ENCODE measurements at places on chromosomes 11 and 22.
A peak's percentile ranks its signal among the peaks of the same experiment; 100 is the strongest.

DNA sequence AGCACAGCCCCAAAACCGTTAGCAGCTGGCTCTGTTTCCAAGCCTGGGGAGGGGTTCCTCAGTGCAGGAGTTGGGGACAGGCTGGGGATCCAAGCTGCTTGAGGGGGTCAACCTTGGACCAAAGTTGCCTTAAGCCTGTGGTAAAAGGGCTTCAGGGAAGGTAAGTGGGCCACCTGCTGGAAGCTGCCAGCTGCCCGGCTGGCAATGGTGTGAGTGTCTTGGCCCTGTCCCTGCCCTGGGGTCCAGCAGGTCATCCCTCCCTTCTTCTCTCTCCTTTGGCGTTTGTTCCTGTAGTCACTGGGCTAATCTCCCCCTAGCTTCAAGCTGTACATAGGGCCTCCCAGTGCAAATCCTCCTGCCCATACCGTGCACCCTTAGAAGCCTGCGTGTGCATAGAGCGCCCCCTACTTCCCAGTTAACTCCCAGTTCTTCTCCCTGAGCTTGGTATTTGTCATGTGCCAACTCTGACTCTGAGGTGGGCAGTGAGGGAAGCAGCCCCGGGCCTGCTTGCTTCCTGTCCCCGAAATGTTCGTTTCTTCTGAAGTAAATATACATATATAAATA lies 4.4 kb downstream of the TMEM258 start:
- DNase-seq: no peak

GRCh38 chr11:106409222-106409621 lies 331.8 kb downstream of the AASDHPPT start:
- DNase-seq: no peak

GRCh38 chr11:91265946-91266345 lies 958.7 kb upstream of the FAT3 start:
- DNase-seq: no peak

DNA sequence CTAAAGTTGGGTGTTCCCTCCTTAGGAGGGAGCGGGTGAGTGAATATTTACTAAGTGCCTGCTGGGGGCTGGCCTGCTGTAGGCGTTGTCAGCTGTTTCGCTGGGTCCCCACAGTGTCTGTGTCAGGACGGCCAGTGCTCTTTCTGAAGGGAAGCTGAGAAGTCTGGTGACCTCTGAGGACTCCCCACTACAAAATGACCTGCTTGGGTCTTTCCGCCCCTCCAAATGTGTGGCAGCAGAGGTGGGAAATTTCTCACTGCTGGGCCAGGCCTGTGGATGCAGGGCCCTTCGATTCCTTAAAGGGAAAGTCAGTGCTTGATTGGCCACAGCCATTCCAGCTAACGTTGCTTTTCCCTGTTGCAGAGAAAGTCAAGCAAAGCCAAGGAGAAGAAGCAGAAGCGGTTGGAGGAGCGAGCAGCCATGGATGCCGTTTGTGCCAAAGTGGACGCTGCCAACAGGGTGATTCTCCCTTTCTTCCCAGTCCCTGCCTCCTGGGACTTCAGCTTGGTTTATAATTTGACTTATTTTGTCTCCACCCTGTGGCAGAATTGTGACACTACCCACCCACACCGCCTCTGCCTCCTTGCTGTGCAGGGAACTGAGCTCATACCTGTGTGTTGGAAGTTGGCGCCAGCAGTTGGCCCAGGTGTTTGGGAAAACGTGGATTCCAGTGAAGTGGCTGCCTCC lies 6.8 kb downstream of the NAA40 start:
- DNase-seq: peak; percentile 21

DNA sequence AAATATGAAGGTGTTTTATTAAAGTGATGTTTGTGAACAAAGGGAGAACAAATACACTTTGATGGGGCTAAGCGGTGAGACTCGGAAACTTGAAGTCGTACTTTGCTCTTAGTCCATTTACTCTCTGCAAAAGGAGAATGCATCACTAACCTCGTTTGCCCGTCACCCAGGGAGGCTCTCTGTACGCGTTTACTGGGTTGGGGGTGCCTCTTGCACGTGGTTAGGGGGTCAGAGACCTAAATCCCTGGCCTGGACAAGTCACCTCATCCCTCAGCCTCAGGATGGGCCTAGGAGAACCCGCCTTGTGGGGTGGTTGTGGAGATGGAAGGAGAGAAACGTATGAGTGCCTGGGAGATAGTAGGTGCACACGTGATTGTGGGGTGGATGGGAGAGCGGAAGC lies 803 bp upstream of the IFT27 start:
- DNase-seq: no peak

DNA sequence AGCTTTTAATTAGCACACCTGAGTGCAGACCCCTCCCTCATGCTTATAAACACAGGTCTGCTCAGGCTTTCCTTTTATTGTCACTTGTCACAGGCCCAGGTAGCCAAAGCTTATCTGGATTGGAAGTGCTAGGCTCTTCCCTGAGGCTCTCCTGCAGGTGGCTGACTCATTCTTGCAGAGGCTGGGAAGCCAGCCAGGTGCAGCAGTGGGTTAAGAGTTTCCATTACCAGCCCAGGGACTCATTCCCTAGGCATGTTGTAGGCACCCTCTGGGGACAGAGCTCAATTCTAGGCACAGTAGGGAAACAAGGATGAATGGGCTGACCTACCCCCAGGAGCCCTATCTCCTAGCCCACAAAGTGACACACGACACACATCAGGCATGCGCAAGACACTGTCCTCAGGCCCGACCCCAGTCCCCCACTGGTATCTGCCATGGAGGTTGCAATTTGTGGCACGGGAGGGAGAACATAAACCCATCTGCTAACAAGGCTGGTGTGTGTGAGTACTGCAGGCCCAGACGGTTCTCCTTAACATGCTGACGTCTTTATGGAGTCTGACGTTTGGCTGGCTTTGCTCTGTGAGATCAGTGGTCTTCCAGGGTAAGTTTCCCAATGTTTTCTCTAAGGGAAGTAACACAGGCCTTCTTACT lies 94.2 kb downstream of the ABTB2 start:
- no peak for DNase-seq

- no peak for DNase-seq
These were observed 12.1 kb downstream of the DUSP18 start for GRCh38 chr22:30655532-30655931.

GRCh38 chr22:17924735-17925364 lies 99.5 kb downstream of the MICAL3 start:
- no peak for DNase-seq

GRCh38 chr11:75311858-75312288 lies 39.6 kb downstream of the ARRB1 start:
- no peak for DNase-seq

GRCh38 chr11:7611411-7611810 lies 61.9 kb downstream of the CYB5R2 start:
- no peak for DNase-seq

GRCh38 chr11:7050191-7050590 lies 29.9 kb downstream of the NLRP14 start:
- DNase-seq: no peak

GRCh38 chr22:39920134-39920743 lies 19.4 kb downstream of the GRAP2 start:
- DNase-seq: peak; percentile 45

DNA sequence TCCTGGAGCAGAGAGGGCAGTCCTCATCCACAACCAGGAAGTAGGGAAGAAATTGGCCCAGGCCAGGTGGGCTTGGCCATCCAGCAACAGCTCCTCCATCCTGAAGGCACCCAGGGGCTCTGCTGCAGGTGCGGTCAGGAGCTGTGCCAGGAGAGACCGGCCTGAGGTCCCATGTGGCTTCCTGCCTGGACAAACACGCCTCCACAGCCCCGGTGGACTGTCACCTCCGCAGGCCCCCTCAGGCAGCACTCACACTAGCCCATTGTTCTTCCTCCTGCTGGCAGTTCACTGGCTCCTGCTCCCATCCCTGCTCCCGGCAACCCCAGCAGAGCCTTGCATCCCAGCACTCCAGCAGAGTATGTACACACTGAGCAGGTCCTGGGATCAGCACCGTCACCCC lies 16.0 kb upstream of the POU2AF1 start:
- no peak for DNase-seq

- DNase-seq: no peak
These were observed 33.0 kb upstream of the NUP160 start for GRCh38 chr11:47881145-47881544.

DNA sequence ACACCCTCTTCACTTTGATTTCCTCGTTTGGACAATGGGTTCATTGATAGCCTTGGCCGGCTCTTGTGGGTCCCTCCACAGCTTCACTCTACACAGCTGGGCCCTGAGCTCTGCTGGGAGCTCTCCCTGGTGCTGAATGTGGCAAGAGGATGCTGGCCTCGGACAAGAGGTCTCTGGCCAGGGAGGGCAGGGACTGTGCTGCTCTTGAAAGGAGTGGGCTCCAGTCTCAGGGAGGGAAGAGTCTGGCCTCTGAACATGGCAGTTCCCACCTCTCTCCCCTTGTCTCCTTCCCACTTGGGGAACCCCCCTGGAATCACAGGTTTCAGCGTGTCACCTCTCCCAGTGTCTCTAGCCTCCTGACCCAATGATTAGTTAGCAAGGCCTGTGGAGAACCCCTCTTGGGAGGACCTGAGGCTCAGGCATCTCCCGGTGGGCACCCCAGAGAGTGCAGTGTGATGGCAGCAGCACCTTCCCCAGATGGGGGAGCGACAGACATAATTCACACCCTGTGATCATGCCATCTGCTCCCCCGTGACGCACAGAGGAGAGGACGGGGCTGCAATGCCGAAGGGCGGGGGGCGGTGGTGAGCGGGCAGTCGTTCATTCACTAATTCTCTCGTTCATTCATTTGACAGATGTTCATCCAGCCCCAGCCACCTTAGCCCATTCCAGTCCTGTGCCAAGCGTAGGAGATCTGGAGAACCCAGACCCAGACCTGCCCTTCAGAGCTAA lies 2.8 kb upstream of the CABP7 start:
- DNase-seq: no peak

GRCh38 chr11:69436041-69436982 lies 45.2 kb upstream of the LINC01488 start:
- no peak for DNase-seq

DNA sequence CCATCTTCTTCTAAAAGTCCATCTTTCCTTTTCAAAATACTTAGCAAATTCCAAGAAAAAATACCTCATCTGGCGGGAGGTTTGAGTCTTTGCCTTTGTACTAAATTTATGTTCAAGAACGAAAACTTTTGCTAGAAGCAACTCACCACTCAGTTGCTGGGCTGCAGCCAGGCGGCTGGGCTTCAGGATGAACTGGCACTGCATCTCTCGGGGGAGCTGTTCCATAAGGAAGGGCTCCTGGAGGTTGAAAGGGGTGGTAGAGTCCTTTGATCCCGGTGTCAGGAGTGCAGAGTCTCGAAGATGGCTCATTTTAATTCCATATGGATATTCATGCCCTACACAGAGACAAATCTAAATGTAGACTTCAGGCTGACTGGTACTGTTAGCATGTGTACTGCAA lies 105.8 kb downstream of the ARHGAP20 start:
- no peak for DNase-seq

GRCh38 chr22:43385770-43386641 lies 25.8 kb upstream of the MPPED1 start:
- peak; percentile 50 for DNase-seq

DNA sequence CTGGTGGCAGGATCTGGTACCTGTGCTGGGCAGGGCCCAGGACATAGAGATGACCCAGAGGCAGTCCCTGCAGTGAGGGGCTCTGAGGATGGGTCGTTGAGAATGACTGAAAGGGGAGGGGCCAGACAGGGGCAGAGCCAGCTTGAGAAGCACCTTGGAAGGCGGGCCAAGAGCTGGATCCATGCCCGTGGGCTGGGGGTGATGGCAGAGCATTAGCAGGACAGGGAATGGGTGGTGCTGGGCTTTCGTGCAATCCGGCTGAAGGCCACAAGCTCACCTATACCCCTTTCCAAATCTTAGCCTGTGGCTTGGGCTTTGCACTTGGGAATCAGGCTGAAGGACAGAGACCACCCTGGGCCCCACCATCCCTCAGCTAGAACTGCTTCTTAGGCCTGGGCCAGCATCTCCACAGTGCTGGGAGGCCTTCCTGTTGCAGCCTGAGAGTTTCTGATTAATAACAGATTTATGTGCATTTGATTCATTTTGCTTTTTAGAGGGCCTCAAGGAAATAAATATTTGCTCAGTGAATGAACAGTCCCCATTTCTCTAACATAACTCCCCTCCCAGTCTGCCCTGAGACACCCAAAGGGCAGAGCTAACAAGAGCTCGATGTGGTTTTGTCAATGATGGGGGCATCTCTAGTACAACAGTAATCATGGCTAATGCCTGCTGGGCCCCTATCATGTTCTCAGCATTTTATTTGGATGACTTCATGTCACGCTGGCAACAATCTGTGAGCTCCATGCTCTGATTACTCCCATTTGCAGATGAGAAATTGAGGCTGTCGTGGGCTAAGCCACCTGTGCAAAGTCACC lies 39.3 kb downstream of the RIBC2 start:
- no peak for DNase-seq

- no peak for DNase-seq
These were observed 159.9 kb upstream of the TENM4 start for GRCh38 chr11:79600711-79601110.

GRCh38 chr11:26332572-26332915 lies 614 bp downstream of the ANO3 start:
- no peak for DNase-seq

DNA sequence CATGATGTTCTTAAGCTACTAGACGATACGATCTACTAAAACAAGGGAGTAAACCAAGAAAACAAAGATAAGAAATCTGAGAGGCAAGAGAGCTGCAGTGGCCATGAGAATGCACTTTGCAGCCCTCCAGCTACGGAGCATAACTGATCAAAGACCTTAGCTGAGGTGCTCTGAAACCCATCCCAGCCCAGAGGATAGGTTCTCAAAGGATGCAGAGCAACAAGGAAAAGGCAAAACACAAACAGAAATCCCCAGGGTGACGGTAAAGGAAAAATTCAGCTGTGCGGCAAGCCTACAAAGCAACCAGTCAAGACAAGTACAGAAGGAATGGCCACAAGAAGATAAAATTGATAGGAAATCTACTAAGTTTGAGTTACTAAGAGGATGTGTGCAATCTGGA lies 32.5 kb upstream of the CFAP300 start:
- DNase-seq: no peak

DNA sequence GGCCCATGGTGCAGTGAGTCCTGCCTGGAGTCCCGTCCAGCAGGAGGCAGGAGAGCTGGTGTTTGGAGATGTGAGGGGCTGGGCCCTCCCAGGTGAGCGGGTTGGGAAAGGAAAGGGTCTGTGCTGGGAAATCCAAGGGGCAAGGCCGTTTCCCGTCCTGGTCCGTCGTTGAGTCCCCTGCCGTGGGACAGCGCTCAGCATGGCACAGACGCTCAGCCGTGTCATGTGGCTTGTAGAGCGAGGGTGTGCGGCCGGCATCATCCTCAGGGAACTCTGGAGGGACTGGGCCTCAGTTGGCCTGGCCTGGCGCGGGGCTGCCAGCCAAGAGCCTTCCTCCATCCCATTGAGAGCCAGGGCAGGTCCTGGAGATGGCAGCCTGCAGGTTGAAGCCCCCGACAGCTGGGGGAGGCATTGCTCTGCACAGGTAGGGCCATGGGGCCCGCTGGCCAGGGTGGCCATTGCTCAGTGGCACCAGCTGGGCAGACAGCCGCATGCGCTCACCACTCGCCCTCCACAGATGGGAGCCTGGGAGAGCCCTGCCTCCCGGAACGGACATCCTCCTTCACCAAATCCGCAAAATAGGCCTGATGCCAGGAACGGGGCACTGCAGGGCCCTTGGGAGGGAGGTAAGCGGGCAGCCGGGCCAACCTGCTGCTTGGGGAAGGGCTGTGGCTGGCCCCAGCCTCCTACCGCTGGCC lies 28.7 kb downstream of the KCNQ1 start:
- DNase-seq: no peak
